ENCODE measurements at places on chromosomes 11 and 22.

- DNase-seq = no peak
Measured at GRCh38 chr11:41446566-41446965, 12.9 kb downstream of the LRRC4C start.

- DNase-seq = no peak
Measured at GRCh38 chr11:19829109-19829837, 116.6 kb downstream of the NAV2 start.

GRCh38 chr22:39209756-39210155 lies 35.0 kb downstream of the PDGFB start:
- no peak for DNase-seq

DNA sequence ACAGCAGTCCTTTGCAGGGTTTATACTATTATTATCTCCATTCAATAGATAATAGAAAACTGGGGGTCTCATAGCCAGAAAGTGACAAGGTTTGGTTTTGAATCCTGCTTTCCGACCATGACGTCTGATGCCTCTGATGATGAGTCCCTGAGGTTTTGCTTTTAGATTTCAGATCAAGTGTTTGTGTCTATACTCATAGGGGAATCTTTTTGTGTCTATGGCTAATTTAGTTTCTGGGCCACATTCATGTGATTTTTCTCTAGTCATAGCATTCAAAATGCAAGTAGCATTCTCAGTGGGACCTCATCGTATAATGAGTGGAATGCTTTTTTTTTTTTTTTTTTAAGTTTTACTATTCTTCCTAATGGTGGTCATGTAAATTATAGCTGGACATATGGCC lies 72.9 kb downstream of the TNRC6B start:
- DNase-seq = no peak

GRCh38 chr11:86769219-86769618 lies 31.1 kb upstream of the PRSS23 start:
- no peak for DNase-seq

GRCh38 chr11:17351172-17351509 lies 459 bp upstream of the NCR3LG1 start:
- no peak for DNase-seq

GRCh38 chr11:36278531-36279282 lies 10.5 kb downstream of the COMMD9 start:
- no peak for DNase-seq

DNA sequence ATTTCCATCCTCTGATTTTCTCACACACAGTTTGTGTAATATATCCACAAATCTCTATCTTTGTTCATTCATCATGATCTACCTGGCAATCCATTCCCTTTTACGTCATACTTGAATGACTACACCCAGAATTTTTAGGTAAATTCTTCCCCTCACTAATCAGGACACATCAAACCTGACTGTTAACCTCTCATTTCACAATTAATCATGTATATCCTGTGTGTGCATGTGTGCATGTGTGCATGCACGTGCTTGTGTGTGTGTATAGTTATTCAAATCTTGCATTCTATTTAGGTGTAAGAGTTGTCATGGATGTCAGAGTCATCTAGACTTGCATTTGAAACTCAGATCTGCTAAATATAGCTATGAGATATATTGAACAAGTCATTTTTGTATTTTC lies 130.4 kb downstream of the KIF18A start:
- no peak for DNase-seq

- no peak for DNase-seq
Measured at GRCh38 chr11:125398994-125399640, 96.9 kb downstream of the FEZ1 start.

- no peak for DNase-seq
Measured at GRCh38 chr11:61265357-61265756, 24.4 kb downstream of the PGA5 start.

DNA sequence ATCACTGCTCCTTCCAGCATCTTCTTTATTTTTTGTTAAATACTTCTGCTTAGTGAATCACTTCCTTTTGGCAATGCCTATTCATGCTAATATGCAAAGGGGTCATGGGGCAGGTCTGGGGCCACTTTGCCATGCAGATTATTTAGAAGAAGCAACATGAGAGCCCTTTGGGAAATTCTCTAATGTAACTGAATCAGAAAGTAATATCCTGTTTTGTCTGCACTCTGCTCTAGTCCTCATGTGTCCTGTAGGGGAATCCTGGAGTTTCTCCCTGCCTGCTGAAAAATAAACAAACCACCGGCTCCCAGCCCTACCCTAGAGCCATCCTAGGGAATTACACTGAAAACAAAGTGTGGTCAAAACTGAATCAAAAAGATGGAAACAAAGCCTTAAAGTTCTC lies 176.5 kb upstream of the POU2AF2 start:
- DNase-seq = no peak

DNA sequence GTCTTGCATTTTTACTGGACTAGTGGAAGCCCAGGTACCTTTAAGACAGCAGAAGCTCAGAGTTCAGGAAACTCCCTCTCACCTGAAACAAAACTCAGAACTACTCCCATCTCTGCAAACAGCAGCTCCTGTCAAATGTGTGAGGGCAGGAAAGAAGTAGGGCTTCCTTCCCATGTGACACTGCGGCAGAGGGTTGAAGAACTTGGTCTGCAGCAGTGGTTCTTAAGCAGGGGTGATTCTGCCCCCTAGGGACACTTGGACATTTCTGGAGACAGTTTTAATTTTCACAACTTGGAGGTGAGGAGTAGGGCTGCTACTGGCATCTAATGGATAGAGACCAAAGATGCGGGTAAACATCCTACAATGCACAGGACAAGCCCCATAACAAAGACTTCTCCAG lies 63.4 kb downstream of the RCN1 start:
- DNase-seq = no peak

DNA sequence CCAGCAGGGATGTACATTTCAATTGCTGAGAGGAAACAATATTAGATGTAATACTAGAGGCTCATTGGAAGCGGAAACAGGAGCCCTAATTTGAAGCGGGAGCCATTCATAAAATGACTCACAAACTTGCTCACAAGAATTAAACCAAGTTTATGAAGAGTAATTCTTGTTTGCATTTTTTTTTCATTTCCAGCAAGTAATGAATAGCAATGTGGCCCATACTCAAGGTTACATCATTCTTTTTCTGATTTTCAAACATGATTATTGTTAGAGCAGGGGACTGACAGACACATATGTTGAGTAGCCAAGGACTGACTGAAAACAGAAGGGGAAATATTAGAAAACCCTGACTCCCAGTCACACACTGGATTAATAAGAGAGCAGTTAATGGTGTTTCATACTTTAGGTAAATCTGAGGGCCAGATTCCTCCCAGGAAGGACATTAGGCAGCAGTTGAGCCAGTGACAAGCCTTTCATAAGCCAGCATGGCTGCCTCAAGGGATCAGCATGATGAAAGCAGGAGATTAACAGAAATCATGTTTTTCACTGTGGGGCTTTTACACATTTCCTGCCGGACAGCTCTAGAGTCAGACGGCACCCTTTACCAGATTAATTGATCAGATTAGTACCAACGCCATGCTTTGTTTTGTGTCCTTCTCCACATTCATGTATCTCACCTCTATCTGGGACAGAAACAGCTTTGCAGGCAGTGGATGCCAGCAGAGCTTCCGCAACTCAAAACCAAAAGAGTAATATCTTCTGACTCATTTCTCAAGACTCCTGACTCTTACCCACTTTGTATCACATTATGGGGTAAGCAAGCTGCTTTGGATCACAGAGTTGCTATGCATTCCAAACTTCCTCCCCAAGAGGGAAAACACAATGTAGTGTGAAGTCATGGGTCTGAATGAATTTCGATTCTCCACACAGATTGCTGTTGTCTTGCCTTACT lies 831.6 kb downstream of the KCNA4 start:
- DNase-seq = no peak

DNA sequence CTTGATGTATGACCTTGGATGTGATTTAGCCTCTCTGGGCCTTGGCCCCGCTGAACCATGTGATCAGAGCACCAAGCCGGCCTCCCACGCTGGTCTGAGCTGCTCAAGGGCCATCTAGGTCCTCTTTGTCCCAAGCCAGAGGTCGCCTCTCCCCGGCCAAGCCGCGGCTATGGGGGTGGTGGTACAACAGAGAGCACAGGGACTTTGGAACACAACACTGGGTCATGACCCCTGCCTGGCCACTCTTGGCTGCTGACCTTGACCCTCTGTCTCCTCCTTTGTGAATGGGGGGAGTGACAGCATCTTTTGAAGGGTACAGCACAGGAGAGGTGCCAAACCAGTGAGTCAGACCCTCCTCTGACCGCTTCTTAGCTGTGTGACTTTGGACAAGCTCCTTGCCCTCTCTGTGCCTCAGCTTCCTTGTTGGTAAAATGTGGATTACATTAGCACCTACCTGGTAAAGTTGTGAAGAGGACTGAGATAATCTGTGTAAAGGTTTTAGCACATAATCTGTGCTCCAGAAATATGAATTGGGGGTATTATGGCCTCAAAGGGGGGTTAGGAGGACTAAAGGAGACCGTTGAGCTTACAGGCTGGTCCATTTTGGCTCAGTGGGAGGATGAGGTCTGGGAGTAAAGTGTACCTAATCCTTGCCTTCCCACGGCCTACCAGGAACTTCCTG lies 4.7 kb downstream of the SCYL1 start:
- no peak for DNase-seq

DNA sequence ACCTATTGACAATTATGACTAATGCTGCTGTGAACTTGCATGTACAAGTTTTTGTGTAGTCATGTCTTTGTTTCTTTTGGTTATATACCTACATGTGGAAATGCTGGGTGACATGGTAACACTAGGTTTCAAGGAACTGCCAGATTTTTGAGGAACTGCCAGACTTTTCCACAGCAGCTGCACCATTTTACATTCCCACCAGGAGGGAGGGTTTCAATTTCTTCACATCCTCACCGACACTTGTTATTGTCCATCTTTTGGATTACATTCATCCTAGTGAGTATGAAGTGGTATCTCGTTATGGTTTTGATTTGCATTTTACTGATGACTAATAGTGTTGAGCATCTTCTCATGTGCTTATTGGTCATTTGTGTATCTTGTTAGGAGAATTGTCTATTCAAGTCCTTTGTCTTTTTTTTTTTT lies 13.3 kb downstream of the CLDN5 start:
- DNase-seq = no peak

DNA sequence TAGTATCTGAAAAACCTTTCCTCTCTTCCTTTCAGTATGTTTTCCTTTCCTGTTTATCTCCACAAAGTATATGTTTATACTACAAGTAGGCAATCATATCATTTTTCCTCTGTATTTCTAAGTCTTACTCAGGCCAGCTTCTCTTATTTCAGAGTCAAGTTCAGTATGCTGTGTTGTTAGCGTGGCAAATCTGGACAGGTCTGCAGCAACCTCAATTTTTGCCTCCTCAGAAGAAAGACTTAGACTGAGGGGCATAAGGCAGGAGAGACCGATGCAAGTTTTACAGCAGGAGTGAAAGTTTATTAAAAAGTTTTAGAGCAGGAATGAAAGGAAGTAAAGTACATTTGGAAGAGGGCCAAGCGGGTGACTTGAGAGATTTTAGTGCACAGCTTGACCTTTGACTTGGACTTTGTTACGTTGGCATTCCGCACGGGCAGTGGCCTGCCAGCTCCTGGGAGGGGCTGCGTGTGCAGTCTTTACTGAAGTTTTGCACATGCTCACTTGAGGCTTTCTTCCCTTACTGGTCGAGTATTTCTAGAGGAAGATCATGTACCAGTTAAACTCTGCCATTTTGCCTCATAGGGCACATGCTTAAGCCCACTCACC lies 343.2 kb downstream of the NTM start:
- no peak for DNase-seq

- no peak for DNase-seq
Measured at GRCh38 chr22:37025500-37026070, 6.0 kb downstream of the MPST start.

DNA sequence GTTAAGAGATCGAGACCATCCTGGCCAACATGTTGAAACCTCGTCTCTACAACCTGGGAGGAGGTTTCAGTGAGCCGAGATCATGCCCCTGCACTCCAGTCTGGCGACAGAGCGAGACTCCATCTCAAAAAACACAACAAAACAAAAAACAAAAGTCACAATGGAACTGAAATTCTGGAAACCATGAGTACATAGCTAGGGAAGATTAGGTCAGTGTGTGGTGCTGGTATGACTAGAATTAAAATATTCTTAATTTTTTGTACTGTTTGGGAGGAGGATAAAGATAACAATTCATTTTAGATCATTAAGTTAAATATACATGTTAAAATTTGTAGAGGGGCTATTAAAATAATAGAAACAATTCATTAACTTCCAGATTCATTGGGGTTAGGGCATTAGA lies 344.4 kb downstream of the TBC1D22A start:
- DNase-seq = no peak

DNA sequence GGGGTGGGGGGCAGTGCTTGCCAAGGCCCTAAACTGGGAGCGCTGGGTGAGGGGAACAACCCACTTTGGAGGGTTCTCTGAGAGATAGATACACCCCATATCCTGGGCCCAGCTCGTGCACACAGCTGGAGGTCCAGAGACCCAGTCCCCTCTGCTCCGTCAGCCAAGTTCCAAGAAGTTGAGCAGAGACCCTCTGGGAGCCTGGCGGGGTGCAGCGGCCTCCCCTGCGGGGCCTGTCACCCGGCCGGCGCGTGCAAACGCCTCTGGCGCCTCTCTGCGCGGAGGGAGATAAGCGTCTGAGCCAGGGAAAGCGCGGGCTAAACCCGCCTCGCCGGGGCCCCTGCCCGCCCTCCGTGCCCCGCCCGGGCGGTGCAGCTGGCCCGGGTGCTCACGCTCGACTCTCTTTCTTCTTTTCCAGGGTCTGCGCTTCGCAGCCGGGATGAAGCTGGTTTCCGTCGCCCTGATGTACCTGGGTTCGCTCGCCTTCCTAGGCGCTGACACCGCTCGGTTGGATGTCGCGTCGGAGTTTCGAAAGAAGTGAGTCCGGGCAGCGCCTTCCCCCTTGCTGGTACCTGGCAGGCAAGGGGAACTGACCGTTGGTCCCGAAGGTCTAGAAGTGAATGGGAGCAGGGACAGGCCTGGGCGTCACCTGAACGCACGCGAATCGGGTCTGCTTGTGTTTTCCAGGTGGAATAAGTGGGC lies 540 bp downstream of the ADM start:
- no peak for DNase-seq

DNA sequence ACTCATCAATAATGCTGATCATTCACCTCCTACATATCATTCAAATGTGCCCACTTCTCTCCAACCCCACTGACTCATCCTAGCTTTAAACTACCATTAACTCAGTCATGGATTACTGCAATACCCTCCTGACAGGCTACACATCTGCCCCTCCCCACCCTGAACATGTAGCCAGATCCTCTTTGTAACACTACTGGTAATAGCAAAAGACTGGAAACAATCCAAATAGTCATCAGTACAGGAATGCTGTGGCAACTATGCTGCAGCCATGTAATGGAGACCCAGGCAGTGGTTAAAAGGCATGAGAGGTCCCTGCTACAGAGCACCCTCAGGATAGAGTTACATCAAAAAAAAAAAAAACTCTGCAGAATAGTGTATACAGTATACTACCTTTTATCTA lies 16.6 kb downstream of the SLC43A3 start:
- no peak for DNase-seq

GRCh38 chr11:2690596-2691354 lies 9.0 kb downstream of the KCNQ1OT1 start:
- DNase-seq = no peak

GRCh38 chr11:76669901-76670484 lies 554 bp downstream of the LRRC32 start:
- DNase-seq = no peak

GRCh38 chr11:72721689-72722049 lies 30.5 kb downstream of the ARAP1 start:
- DNase-seq = peak; percentile 17
